ENCODE measurements at places on chromosomes 13 and 19.

GRCh38 chr13:27500806-27501534 is 50.6 kb upstream of the MTIF3 start:
- DNase-seq: no peak

- peak; percentile 98 for DNase-seq
Measured at GRCh38 chr13:19633479-19634255, at the start of gene MPHOSPH8. MPHOSPH8 (plus strand) TSS chr13:19633659; CDS start chr13:19633749, 90 bp downstream.

DNA sequence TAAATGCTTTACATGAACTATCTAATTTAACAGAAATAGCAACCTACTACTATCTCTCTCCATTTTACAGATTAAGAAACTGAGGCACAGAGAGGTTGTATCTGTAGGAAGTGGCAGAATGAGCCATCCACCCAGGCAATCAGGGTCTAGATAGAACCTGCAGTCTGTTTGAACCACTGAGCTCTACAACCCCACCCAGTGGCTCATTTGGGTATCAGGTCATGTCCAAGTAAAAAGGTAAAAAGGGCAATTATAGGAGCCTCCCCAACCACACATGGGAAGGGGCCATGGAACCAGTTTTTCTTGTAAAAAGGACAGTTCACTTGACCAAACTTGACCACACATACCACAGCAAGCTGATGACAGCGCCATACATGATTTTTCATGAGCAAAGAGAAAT is 92.9 kb upstream of the SGCG start:
- peak; percentile 43 for DNase-seq

GRCh38 chr13:50713523-50714248 is 129.8 kb downstream of the DLEU7 start:
- DNase-seq: peak; percentile 99

DNA sequence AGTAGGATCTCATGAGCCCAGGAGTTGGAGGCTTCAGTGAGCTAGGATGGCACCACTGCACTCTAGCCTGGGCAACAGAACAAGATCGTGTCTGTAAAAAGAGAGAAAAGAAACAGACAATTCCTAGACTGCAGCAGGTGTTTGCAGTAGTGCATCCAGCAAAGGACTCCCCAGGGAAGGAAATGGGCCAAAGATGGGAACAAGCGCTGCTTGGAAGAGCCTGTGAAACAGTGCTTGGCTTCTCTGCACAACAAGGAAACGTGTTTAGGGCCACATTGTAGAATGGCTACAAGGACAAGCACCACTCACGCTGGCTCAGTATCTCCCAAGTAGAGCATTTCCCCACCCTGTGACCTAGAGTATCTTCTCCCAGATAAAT is 35.5 kb upstream of the LDLR start:
- DNase-seq: no peak

DNA sequence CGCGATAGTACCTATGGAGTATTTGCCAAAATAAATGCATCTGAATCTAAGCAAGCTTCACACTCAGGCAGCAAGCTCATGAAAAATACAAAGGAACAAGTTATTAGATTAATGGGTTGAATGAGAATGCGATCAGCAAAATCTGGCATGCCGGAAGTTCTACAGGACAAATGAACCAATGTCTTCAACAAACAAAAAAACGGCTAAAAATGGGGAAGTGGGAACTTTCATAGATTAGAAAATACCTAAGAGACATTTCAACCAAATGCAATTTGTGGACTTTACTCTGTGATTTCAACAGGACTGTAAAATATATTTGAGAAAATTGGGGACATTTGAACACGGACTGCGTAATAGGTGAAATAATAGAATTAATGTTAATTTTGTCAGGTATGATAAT is 22.4 kb upstream of the RNASEH2B start:
- DNase-seq: no peak

GRCh38 chr13:76812206-76812897 is 73.9 kb downstream of the KCTD12 start:
- DNase-seq: no peak

DNA sequence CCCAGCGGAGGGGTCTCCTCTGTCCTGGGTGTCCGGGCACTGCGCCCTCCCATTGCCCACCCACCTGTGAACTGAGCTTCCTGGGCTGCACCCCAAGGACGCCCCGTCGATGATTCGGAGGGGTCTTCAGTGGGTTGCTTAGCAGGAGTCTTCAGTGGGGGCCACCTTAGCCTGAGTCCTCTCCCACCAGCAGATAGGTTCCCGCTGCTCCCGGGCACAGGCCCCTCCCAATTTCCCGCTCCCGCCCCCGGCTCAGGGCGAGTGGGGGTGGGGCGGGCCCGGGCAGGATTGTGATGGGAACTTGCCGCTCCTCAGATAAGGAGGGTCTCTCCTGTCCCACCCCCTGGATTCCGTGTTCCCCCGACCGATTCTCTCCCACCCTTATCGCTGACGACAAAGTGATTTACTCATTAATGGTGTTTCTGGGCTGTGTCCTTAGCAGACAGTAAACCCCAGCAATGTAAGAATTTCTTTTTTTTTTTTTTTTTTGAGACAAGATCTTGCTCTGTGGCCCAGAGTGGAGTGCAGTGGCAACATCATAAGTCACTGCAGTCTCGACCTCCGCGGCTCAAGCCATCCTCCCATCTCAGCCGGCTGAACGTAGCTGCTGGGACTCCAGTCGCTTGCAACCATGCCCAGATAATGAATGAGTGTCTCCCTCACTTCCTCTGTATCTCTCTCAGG is 655 bp upstream of the S1PR5 start:
- DNase-seq: peak; percentile 70

GRCh38 chr19:16670291-16670690 is 9.4 kb downstream of the TMEM38A start:
- DNase-seq: no peak

GRCh38 chr19:3368441-3368795 is 2.0 kb downstream of the NFIC start:
- no peak for DNase-seq

GRCh38 chr19:45130236-45130635 is 30.5 kb downstream of the NKPD1 start:
- no peak for DNase-seq

DNA sequence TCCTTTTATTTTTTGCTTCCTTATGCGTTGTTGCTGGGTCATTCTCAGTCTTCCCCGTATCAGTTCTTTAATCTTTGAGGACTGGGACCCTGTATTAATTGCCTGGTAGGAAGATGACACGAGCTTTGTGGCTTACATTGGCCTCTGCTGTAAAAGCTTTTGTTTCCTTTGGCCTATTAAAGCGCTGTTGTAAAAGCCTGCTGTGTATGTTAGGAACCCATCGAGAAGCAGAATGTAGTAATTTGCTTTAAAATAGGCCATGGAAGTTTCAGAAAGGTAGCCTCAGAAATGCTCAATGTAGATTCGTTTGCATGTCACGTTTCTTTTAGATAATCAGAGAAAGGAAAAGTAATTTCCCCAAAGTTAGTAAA is 257.5 kb upstream of the STARD13 start:
- DNase-seq: no peak

DNA sequence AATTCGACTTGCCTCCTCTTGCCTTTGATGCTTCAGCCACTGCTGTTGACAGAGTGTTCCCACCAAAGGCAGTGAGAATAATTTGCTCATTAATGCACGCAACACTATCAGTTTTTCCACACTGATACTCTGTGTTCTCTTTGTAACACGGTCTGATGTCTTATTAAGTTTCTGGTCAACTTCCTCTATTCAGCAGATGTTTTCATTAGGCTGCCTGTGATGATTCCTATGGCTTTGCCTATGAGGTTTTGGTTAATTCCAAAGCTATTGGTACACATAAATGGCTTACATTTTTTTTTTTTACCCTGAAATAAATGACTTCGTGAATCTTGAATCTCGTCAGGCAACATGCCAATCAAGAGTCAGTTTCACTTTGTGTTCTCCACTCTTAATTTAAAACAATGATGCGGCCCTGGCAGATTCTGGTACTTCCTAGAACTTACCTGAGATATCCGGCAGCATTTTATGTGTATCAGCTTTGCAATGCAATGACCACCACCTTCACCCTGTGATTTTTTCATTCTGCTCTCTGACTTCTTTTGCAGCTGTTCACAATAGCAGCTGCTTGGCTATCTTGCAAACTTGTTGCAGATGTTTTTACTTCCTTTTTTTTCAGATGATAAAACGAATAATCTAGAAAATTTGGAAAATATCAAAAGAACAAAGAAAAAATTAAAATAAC is 27.5 kb upstream of the KL start:
- no peak for DNase-seq

GRCh38 chr19:4264812-4265211 is 14.3 kb upstream of the SHD start:
- no peak for DNase-seq

GRCh38 chr13:98187965-98188261 is 10.8 kb upstream of the RNF113B start:
- DNase-seq: no peak

Data from NB4 (cell line).